ENCODE measurements at places on chromosomes 7 and 10. TPM values are rescaled to one million over a fixed set of nuclear protein-coding genes. Genes with fewer than 3 reads are reported as not detected.

The PTF1A gene
- not detected for total RNA-seq

The CALHM2 gene
- 80.5 TPM for total RNA-seq

The UTF1 gene
- total RNA-seq = not detected

The WDR86 gene
- 8.0 TPM for total RNA-seq

The AMZ1 gene
- 2.0 TPM for total RNA-seq

The THSD7A gene
- total RNA-seq = not detected

The EEF1AKMT2 gene
- 24.2 TPM for total RNA-seq

The CTAGE4 gene
- total RNA-seq = 5.0 TPM

GRCh38 chr10:110003524-110003885 is 4.3 kb upstream of the ADD3 start:
- no peak for DNase-seq
- H3K4me3 ChIP-seq = no peak overlapping the region
- peaks cover 14% of the 10 kb centered on the region for H3K4me1 ChIP-seq

DNA sequence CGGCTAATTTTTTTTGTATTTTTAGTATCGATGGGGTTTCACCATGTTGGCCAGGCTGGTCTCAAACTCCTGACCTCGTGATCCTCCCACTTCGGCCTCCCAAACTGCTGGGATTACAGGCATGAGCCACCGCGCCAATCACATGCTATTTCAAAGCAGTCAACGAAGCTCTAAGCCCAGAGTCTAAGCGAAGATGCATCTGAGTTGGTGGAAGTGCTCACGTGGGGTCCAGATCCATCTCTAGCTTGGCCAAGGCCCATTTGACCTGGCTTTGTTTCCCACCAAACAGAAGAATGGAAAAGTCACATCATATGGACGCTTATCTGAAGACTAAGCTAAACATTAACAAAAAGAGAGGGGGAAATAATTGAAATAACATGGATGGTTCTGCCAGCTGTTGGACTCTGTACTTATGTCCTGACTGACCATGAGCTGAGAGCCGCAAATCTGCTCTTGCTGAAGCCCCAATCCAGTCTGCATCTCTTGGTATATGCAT is 3.8 kb upstream of the GTF2I start:
- H3K4me1 ChIP-seq = peaks cover 32% of the 10 kb centered on the region
- H3K36me3 ChIP-seq = no peaks in the 10 kb centered on the region
- no peak for DNase-seq
- no peak overlapping the region for H3K27ac ChIP-seq

GRCh38 chr10:77071001-77071511 is 566.6 kb downstream of the KCNMA1 start:
- H3K27me3 ChIP-seq = no peaks in the 10 kb centered on the region
- H3K4me3 ChIP-seq = no peak overlapping the region
- H3K4me1 ChIP-seq = no peaks in the 10 kb centered on the region

GRCh38 chr10:6239213-6239991 is 36.7 kb downstream of the PFKFB3 start:
- H3K4me1 ChIP-seq = peaks cover 12% of the 10 kb centered on the region
- no peak overlapping the region for H3K4me3 ChIP-seq
- H3K27me3 ChIP-seq = no peaks in the 10 kb centered on the region
- DNase-seq = peak; percentile 84
- no peak overlapping the region for H3K27ac ChIP-seq

GRCh38 chr10:1130226-1130625 is 74.0 kb downstream of the WDR37 start:
- H3K27me3 ChIP-seq = no peaks in the 10 kb centered on the region
- no peak for DNase-seq
- no peak overlapping the region for H3K4me3 ChIP-seq
- H3K36me3 ChIP-seq = peaks cover 35% of the 10 kb centered on the region
- H3K27ac ChIP-seq = no peak overlapping the region
- H3K4me1 ChIP-seq = no peaks in the 10 kb centered on the region

DNA sequence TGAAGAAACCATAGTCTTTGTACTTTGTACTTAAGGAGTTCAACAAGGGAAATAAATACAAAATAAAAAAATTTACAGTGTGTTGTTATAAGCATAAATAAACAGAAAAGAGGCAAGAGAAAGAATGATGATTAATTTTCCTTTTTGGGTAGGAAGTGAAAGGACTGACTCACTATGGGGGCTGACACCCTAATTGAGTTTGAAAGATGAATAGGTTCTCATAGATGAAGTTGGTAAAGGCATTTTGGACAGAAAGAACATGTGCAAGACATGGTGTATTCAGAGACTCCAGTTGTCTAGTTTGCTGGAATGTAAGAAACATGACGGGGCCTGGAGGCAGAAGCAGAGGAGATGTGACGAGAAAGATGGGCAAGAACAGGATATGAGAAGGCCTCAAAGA is 83.7 kb downstream of the VPS50 start:
- H3K27me3 ChIP-seq = no peaks in the 10 kb centered on the region
- H3K36me3 ChIP-seq = peaks cover 6% of the 10 kb centered on the region
- no peaks in the 10 kb centered on the region for H3K4me1 ChIP-seq
- no peak for DNase-seq
- no peak overlapping the region for H3K27ac ChIP-seq

DNA sequence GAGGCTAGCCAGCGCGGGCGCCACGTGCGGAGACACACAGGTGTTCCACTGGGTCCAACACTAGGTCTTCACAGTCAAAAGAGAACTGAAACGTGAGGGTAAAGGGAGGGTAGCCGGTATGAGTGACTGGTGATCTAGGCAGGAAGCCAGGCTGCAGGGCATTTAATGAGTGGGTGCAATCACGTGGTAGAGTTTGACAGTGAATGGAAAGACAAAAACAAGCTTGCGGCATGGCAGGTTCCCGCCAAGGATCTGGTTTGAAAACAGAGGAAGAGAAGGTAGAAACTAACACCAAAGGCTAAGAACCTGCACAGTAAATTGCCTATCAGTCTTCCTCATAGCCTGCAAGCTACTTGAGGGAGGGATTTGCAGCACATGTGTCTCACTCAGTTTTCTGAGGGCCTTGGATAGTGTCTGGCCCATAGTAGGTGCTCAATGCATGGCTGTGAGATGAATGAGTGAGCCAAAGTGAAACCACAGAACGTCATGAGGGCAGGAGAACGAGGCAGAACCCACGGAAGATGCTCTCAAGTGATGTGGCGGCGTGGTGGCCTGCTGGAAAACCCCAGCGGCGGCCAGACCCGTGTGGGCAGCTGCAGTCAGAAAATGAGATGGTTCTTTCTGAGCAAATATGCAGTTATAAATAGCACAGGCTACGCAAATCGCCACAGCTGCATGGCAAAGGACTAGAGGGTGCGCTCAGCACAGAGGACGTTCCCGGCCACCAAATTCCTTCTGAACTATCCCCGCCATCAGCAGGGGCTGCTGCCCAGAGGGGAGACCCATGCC is 183.6 kb upstream of the NFE2L3 start:
- H3K4me3 ChIP-seq = peak overlapping the region; percentile 38
- H3K27ac ChIP-seq = no peak overlapping the region
- H3K36me3 ChIP-seq = no peaks in the 10 kb centered on the region
- H3K27me3 ChIP-seq = no peaks in the 10 kb centered on the region

GRCh38 chr7:37068902-37069301 is 344.6 kb upstream of the AOAH start:
- no peak overlapping the region for H3K4me3 ChIP-seq
- H3K27ac ChIP-seq = no peak overlapping the region
- no peaks in the 10 kb centered on the region for H3K4me1 ChIP-seq

- peak overlapping the region; percentile 72 for H3K27ac ChIP-seq
- DNase-seq = no peak
- peaks cover 20% of the 10 kb centered on the region for H3K4me1 ChIP-seq
- no peaks in the 10 kb centered on the region for H3K36me3 ChIP-seq
- H3K27me3 ChIP-seq = no peaks in the 10 kb centered on the region
- peak overlapping the region; percentile 89 for H3K4me3 ChIP-seq
These were observed 1.3 kb upstream of the PRKAG2 start for GRCh38 chr7:151877911-151878835.

GRCh38 chr7:25037325-25037724 is 57.3 kb upstream of the OSBPL3 start:
- H3K36me3 ChIP-seq = no peaks in the 10 kb centered on the region
- no peak overlapping the region for H3K27ac ChIP-seq
- H3K27me3 ChIP-seq = no peaks in the 10 kb centered on the region
- DNase-seq = peak; percentile 16
- no peaks in the 10 kb centered on the region for H3K4me1 ChIP-seq
- H3K4me3 ChIP-seq = no peak overlapping the region

GRCh38 chr7:4958477-4959301 is at the start of gene MMD2:
Gene MMD2 (minus strand): TSS chr7:4959187. CDS start chr7:4959017, 170 bp downstream.
- no peak for DNase-seq
- peaks cover 10% of the 10 kb centered on the region for H3K27me3 ChIP-seq
- no peak within 1 kb of the TSS for H3K27ac ChIP-seq
- H3K4me1 ChIP-seq = no peaks in the 10 kb centered on the region
- H3K4me3 ChIP-seq = no peak within 1 kb of the TSS

GRCh38 chr10:124348801-124349200 is 69.9 kb downstream of the OAT start:
- H3K27ac ChIP-seq = no peak overlapping the region
- H3K27me3 ChIP-seq = no peaks in the 10 kb centered on the region

DNA sequence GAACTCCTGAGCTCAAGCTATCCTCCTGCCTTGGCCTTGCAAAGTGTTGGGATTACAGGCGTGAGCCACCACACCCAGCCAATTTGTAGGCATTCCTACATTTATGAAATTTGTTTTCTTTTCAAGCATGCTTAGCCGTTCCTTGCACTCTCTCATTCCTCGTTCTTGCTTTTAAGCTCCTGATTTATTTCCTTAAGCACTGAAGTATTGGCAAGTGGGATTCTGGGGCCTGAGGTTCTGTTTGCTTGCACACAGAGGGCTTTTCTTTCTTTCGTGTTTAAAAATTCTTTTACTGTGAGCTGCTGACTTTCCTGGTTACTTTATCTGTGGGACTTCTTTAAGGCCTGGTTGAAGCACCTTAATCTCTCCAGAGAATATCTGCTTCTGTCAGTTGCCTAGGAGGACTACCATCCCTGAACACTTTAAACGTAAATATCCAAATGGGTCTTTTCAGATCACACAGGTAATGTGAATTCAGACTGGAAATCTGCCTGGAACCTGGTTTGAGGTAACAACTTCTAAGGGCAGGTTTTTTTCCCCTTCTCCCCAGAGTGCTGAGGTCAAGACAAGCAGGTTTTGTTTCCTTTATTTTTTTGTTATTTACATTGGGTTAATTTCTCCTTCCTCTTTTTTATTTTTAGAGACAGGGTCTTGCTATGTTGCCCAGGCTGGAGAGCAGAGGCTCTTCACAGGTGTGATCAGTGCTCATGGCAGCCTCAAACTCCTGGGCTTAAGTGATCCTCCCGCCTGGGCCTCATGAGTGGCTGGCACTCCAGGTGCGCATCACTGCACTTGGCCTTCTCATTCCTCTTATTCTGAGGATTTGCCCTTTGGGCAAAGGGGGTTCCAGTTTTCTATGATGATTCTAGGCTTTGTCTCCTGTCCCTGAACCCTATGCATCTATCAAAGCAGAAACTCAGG is 102.9 kb downstream of the PFKFB3 start:
- H3K27me3 ChIP-seq = no peaks in the 10 kb centered on the region
- H3K36me3 ChIP-seq = no peaks in the 10 kb centered on the region
- no peak for DNase-seq
- H3K4me1 ChIP-seq = peaks cover 6% of the 10 kb centered on the region

DNA sequence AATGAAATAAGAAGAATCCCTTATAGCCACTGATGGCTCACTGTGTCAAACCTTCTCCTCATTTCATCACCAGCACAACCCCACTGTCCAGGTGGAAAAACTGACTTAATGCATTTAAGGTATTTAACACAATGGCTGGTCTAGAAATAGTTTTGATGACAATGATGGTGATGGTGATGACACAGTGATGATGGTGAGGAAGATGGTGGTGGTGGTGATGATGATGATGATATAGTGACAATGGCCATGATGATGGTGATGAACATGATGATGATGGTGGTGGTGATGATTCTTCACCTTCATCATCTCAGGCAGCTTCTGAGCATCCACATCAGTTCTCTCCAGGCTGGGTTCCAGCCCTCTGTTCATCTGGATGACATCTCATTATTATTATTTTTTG is 186.6 kb downstream of the TCERG1L start:
- no peak for DNase-seq
- H3K36me3 ChIP-seq = no peaks in the 10 kb centered on the region
- H3K27me3 ChIP-seq = no peaks in the 10 kb centered on the region
- H3K4me3 ChIP-seq = no peak overlapping the region

DNA sequence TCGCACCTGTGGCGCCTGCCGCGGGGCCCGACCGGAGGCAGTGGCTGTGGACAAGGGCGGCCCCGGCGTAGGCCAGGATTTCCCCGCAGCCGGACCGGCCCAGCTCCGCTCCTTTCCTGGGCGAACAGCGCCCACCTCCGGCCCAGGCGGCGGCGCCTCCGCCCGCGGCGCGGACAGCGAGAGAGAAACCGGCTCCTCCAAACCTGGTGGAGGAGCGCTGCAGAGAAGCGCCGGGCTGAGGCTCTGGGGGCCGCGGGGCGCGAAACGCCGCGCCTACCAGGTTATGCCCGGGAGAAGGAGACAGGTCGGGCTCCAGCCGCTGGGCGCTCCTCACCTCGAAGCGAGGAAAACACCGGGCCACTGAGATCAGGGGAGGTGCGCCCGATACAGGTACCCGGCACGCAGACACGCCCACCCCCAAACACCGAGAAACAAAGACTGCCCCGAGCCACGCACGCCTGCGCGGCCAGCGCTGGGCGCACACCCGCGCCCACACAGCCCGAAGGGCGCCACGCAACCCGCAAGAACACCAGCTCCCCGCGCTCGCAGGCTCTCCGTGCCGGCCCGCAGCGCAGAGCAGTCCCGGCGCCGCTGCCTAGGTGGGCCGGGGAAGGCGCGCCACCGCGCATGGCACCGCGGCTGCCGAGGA is 3.3 kb downstream of the GRID1 start:
- peaks cover 17% of the 10 kb centered on the region for H3K27me3 ChIP-seq
- no peak overlapping the region for H3K4me3 ChIP-seq
- DNase-seq = no peak
- no peak overlapping the region for H3K27ac ChIP-seq
- peaks cover 22% of the 10 kb centered on the region for H3K4me1 ChIP-seq

- H3K4me1 ChIP-seq = peaks cover 91% of the 10 kb centered on the region
- DNase-seq = no peak
- peak overlapping the region; percentile 23 for H3K4me3 ChIP-seq
- no peaks in the 10 kb centered on the region for H3K27me3 ChIP-seq
These were observed 104.4 kb upstream of the ANLN start for GRCh38 chr7:36285276-36285675.

- no peaks in the 10 kb centered on the region for H3K27me3 ChIP-seq
- no peaks in the 10 kb centered on the region for H3K4me1 ChIP-seq
- no peak for DNase-seq
- no peak overlapping the region for H3K4me3 ChIP-seq
- H3K27ac ChIP-seq = no peak overlapping the region
- H3K36me3 ChIP-seq = no peaks in the 10 kb centered on the region
These were observed 307.0 kb upstream of the IMMP2L start for GRCh38 chr7:111869280-111869679.
